ENCODE measurements at places on chromosomes 1 and 21.

DNA sequence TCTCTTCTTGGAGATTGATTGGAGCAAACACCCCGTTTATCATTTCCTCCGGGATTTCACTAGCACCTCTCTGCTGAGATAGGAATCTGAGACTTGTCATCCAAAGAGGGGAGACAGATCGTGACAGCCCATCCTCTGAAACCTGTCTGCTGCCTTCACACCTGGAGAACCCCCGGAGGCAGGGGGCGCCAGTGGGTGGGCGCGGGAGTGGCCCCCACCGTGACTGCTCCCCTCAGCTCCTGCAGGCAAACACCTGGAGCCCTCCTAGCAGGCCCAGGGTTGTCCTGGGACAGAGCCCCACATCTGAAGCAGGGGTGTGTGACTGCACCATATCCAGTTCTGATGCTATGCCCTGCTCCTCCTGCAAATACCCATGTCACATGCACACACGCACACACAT, 209.5 kb upstream of the POU3F1 start:
- DNase-seq, result no peak

GRCh38 chr1:74005533-74005932, 192.4 kb downstream of the LRRIQ3 start:
- no peak for DNase-seq

GRCh38 chr21:33974513-33975468, 59.2 kb upstream of the ATP5PO start:
- no peak for DNase-seq

- no peak for DNase-seq
Observed at GRCh38 chr1:24553931-24554330, 2.0 kb upstream of the NCMAP start.

DNA sequence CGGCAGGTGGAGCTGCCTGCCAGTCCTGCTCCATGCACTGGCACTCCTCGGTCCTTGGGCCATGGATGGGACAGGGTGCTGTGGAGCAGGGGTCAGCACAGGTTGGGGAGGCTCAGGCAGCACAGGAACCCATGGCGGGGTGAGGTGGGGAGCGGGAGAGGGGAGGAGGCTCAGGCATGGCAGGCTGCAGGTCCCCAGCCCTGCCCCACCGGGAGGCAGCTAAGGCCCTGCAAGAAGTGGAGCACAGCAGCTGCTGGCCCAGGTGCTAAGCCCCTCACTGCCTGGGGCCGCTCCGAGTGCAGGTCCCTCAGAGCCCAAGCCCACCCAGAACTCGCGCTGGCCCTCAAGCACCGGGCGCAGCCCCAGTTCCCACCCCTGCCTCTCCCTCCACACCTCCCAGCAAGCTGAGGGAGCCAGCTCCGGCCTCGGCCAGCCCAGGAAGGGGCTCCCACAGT, 691 bp upstream of the GBP5 start:
- no peak for DNase-seq

GRCh38 chr1:185108321-185108720, 48.4 kb downstream of the TRMT1L start:
- peak; percentile 9 for DNase-seq

GRCh38 chr1:175380521-175381300, 188.1 kb upstream of the KIAA0040 start:
- no peak for DNase-seq

GRCh38 chr1:27958513-27958912, 1.3 kb upstream of the XKR8 start:
- DNase-seq, result no peak

DNA sequence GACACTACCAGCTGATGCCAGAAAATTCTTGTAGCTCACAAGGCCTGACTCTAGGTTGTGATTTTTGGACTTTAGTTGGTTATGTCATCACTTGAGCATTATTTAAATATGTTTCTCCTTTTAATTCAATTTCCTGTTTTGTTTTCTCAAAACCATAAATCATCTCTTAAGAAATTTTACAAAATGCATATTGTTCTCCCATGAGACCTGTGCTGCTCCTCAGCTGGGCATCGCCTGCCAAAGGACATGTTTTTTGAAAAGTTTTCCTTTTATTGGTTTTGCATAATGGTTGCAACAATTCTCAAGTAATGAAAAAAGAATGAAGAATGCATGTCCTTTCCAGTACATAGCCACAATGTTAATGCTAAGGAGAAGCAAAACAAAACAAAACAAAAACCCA, 204.7 kb upstream of the LYPLAL1 start:
- DNase-seq, result no peak
